ENCODE measurements at places on chromosomes 13 and 19.

DNA sequence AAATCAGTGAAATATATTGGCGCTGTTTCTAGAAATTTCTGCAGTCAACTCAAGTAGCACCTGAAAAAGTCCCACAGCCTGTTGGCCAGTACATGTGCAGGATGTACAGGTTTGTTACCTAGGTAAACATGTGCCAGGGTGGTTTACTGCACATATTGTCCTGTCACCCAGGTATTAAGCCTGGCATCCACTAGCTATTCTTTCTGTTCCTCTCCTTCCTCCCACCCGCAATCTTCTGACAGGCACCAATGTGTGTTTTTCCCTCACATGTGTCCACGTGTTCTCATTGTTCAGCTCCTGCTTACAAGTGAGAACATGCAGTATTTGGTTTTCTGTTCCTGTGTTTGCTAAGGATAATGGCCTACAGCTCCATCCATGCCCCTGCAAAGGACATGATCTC, 13.1 kb upstream of the SCEL start:
- DNase-seq = no peak

- no peak for DNase-seq
Measured at GRCh38 chr13:109318945-109319590, 467.3 kb downstream of the IRS2 start.

GRCh38 chr13:47603365-47603764, 397.7 kb downstream of the SUCLA2 start:
- DNase-seq = no peak

- peak; percentile 60 for DNase-seq
Measured at GRCh38 chr19:16262618-16263017, 62.0 kb upstream of the KLF2 start.

GRCh38 chr19:16018801-16019551, 57.3 kb upstream of the TPM4 start:
- no peak for DNase-seq

DNA sequence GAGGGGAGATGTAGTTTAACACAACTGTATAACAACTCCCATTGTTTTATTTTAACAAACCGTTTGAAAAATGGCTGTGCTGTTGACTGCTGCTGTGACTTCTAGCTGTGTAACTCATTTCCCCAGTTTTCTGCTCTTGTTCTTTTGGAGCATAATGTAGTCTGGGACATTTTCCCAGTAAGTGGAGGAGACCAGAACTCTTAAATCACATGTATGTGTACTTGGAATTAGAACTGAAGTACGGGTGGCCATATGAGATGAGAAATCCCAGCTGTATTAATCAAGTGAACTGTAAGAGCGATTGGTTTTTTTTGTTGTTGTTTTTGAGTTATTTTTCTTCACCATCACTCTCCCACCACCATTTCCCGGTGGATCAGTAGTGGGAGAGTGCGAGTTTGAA, 49.4 kb upstream of the RNF113B start:
- no peak for DNase-seq

DNA sequence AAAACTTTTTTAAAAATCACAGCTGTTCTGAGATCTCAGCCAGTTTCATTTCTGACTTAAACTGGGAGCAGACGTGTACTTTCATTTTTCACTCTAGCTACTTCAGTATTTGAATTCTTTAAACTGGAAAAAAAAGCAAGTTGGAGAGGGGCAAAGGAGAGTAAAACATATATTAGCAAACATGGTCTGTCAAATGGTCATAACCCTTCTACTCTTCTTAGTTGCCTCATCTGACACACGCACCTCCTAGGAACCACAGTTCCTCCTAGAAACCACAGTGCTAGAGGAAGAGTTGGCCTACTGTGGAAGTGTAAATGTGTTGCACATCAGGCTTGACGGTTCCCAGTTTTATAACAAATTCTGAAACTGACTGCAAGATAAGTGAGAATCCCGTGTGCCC, 47.2 kb downstream of the TM9SF2 start:
- no peak for DNase-seq

- DNase-seq = no peak
Measured at GRCh38 chr19:54023191-54023590, 31.8 kb downstream of the CACNG6 start.

DNA sequence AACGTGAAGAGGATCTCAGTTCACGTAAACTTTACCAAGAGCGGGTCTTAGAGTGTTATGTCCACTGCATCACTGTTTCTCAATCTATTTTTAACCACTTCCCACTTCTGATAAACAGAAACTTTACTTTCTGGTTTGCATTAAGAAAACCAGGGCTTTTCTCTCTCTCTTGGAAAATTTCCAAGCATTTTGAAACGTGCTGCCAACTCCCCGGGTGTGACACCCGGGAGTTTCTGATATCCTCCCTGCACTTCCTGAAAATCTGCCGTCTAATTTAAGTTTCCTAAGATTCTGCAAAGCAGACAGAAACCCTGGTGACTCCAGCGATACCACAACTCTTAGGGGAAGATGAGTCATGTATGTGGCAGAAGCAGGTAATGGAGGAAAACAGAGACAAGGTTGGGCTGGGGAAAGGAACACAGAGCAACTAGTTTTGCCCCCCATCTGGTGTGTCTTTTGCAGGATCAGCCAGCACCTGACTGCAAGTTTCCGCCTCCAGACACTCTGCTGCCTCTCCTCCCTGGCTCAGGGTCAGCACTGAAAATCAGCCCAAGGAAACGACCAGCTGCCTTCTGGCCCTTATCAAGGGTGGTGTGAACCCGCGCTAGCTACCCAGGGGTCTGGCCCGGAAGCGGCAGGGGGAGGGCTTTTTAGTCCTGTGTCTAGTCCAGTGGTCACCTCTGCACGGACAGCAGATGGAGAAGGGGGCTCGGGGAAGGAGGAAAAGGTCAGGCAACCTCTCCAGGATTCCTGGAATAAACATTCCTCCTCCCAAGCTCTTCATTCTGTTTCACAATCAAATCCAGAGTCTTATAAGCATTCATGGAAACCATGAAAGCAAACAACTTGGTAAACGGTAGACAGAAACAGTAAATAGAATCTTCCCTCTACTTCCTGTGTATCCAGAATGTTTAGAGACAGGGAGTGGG, 11.3 kb upstream of the FFAR2 start:
- DNase-seq = no peak

DNA sequence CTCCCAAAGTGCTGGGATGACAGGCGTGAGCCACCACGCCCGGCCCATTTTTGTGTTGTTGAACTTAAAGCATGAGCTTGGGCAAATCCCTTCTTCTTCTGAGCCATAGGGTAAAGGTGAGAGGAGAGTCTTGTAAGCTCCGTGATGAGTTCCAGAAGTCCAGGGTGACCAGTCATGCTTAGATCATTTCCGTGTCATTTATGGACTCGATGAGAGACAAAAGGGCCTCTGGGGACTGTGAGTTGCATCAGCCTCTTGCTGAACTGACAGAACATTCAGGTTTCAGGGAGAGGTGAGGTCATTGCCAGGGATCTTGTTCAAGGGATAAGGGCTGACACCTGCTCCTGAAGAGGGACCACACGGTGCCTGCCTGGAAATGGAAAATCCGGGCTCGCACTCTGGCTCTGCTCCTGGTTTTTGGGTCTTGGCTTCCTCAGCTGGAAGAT, 53.6 kb downstream of the GADD45B start:
- no peak for DNase-seq

DNA sequence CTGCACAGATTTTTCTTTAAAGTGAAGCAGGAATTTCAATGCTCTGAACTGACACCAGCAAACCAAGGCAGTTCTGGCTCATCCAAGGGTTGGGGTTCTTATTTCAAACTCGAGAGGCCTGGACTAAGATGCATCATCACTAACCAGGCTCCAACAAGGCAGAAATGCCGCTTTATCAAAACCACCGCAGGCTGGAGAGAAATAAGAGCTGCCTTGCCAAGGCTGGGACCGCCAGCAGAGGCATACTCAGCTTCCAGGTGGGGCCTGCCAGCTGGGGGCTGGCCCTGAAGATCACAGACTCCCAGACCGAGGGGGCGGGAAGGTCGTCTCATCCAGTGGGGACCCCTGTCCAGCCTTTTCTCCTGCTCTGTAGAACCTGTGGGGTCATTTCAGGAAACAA, 37.4 kb upstream of the GAS6 start:
- peak; percentile 13 for DNase-seq

DNA sequence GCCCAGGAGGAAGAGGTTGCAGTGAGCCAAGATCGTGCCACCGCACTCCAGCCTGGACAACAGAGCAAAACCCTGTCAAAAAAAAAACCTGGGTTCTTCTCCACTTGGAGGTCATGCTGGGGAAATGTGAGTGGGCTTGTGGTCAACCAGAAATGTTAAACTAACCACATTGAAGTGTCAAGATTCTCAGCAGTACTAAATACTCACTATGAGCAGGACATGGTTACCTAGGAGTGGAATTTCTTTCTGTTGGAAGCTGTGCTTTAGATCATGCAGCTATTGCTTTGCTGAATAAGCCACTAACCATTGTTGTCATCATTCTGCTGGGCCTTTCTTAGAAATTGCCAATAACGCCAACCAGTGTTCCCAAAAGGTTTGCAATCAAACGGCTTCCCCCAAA, 253.3 kb upstream of the TSHZ3 start:
- no peak for DNase-seq

DNA sequence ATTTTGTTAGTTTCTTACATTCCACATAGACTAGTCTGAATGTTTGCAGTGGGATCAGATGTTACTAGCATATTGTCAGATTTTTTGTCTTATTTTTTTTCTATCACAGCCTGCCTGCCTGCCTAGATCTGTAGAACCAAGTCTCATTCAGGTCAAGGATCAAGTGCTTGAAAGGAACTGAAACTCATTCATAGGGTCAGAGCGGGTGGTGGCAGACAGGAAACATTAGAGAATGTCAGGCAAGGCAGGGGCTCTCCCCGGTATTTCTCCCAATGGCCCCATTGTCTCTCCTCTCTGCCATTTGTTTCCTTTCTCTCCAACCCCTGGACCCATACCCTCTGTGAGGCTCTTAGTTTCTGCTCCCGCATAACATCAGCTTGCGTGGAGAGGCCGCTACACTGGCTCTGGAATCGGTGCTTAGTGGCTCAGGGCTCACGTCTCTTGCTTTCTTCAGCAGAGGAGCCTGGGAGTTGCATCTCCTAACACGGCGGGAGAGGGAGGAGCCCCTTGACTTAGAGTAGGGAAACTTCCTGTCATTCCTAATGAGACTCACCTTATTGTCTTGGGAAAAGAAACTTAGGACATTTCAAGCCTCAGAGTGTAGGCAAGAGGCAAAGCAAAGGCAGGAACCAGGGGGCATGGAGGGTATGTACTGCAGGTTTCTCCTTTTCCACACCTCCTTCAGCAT, 35.6 kb upstream of the SPATA13 start:
- DNase-seq = no peak

DNA sequence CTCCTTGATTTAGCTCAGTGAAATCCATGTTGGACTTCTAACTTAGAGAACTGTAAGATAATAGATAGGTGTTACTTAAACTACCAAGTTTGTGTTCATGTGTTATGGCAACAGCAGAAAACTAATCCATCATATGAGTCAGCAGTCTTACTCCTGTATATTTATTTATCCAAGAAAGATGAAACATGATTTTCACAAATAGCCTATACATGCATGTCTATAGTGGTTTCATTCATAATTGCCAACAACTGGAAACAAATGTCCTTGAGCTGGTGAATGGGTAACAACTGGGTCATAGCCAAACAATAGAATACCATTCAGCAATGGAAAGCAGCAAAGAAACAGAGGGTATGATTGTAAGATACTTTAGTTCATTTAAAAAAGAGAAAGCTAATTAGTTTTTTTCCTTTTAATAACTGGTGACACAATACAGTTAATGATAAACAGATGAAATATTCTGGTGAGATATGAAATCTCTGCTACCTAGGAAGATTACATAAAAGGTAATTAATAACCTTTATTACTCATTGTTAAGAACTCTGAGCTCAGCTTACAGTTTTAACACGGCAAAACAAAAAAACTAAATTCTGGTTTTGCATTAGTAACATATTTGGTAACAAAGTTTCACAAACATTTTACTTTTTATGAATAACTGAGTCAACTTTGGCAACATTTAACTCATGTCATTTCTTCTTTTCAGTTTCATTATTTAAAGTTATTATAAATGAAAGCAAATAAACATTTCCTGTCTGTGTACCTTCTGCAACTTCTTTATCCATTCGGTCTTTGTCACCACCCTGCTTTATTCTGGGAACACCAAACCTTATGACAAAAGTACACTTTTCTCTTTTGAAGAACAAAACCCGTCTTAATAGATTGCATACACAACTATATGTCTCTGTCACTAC, 181.3 kb downstream of the LIG4 start:
- DNase-seq = no peak

GRCh38 chr13:99104396-99104795, 96.3 kb upstream of the UBAC2 start:
- no peak for DNase-seq

DNA sequence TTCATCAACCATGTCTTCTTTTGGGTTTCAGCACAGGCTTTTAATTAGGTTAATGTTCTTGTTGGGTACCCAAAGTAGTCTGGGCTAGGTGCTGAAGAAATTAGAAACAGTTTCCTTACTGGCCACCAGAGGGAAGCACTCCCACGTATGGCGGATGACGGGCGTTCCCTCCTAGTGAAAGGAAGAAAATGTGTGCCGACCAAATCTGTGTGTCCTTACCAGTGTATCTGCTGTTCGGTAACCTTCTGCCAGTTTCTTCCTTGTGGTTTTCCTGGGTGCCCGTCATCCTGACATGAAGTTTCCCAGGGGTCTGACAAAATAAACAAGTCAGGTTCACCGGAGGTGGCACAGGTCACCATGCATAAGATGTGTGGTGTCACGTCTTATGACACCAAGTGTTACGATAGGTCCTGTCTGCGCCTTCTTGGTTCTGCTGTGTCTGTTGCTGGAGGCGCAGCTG, 6.0 kb upstream of the WDR88 start:
- DNase-seq = peak; percentile 51

GRCh38 chr13:98478189-98479129, 98.4 kb downstream of the STK24 start:
- no peak for DNase-seq

DNA sequence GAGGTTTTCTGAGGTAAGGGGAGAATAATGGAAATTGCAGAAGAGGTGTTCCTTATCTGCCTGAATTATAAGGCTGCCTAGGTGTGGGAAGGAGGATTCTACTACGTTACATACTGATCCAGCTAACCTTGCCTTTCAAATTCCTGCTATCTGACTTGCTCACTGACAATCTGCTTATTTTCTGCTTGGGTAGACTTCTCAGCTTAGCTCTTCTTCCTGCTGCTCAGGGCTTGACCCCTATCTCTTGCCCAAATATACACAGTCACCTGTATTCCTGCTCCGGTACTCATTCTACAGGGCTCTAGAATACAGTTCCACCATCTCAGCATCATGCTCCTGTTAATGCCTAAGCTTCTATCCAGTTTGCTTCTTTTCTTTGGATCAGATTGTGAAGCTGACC, 1607.6 kb downstream of the OLFM4 start:
- no peak for DNase-seq

DNA sequence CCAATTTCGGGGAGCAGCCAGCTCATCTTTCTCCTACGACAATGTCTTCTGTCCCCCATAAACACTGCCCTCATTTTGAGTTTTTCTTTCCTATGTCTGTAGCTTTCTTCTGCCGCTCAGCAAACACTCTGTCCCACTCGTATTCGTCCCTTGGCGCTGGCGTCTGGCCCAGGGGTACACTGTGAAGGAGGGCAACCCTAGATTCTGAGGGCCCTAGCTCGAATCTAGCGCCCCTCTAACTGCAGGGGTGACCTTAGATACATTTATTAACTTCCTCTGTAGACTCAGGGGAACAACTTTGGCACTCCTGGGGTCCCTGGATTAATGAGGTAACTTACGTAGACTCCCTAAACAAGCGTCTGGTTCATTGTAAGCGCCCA, 677 bp upstream of the LRCH1 start:
- DNase-seq = no peak

Measured in liver (tissue), 10 donors.